ENCODE measurements at places on chromosomes 12 and 14. TPM values are rescaled to one million over a fixed set of nuclear protein-coding genes. Genes with fewer than 3 reads are reported as not detected.
A peak's percentile ranks its signal among the peaks of the same experiment; 100 is the strongest.

GRCh38 chr12:9363145-9363544, 154.9 kb upstream of the PZP start:
- DNase-seq, result no peak

DNA sequence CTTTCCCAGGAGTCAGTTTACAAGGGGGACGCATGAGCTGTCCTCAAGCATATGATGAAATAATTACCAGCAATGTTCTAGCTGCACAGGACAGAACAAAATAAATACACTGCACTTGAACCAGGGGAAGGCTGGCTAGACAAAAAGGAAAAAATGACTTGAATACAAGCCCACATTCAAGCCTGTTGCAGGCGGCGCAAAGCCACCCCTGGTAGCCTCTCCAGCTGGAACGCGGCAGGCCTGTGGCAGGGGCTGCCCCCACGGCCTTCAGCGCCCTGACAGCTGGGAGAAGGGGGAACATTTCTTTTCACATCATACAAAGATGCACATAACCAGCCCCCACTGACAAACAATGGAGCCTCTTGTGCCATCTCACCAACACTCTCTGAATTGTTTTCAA, 57.1 kb downstream of the TRAFD1 start:
- no peak for DNase-seq

DNA sequence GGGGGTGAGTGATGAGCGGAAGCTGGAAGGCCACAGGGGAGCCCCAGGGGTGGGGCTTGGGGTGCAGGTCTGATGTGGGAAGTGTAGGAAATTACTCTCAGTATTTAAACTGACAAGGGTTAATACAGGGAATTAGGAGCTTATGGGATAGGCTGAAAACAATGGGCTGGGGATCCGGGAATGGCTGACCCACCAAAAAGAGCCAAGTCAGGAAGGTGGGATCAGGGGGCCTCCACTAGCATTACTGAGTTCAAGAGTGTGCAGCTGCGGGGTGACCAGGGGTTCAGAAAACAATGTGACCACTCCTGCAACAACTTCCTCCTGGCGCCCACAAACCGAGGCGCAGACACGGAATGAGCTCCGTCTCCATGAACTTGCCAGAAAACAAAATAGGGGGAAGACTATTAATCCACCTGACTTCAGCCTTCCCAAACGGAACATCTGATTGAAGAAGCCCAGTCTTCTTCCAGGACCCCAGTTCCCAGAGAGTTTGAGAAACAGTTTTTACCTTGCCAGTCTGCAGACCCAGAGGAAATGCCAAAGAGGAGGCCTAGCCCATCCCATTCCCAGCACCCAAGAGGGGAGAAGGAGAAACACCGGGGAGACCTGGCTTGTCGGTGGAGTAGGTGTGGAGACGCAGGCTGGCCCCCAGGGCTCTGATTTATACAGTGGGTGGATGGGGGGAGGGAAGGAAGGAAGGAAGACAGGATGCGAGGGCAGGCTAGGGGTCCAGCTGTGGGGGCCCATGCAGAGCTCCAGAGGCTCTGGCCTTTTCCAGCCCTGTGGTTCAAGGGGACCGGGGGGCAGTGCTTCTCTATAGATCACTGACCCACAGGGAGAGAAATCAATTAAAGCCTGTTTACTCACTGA, 16.5 kb upstream of the YY1 start:
- DNase-seq, result no peak

DNA sequence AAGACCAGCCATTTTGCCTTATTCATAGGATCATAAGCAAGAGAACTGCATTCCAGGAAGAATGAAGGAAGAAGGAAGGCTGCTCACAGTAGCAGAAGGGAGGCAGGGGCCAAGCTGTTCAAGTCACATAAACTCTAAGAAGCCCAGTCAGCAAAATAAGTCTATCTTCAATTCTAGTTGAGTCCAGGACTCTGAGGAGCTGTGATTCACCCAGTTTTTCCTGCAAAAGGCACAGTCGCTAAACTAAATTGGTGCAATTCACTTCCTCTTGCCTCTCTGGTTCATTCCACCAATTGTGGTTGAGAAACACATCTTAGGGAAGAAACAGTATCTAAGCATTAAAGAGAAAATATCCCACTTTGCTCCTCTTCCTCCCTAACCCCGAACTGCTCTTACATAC, 9.8 kb downstream of the ZNF641 start:
- no peak for DNase-seq

- no peak for DNase-seq
Measured at GRCh38 chr12:5022465-5023061, 21.1 kb upstream of the KCNA5 start.

- DNase-seq, result no peak
Measured at GRCh38 chr14:62694075-62694474, 351.2 kb downstream of the KCNH5 start.

DNA sequence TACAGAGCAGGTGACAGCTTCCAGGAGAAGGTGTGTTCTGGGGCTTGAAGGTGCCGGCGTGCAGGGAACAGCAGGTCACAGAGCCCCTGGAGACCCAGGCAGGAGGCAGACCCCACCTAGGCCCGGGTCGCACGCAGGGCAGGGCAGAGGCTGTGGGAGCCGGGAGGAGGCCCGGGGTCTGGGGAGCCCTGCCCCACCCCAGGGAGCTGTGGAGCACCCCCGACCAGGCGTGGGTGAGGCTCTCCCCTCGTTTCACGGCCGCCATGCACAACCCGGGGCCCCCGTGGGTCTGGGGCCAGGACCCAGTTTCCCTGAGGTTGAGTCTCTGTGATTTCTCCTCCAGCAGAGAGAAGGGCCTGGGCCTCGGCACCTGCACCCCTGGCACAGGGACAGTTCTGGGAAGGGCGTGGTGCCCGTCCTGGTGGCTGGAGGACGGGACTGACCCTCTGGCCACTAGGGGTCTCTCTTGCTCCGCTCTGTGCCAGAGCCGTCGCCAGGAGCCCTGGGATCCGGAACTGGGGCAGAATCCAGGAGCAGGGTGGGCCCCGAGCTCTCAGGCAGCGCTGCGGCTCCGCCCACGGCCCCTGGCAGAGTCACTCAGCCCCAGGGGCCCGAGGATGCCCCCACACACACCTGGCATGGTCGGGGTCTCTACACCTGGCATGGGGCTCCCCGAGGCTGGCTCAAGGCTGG, 75.2 kb upstream of the FBRSL1 start:
- DNase-seq, result peak; percentile 81

- no peak for DNase-seq
Measured at GRCh38 chr12:103105971-103106597, 148.6 kb downstream of the ASCL1 start.

GRCh38 chr14:101096551-101096950, 193.0 kb upstream of the RTL1 start:
- DNase-seq, result no peak

GRCh38 chr12:111412830-111413441, 7.2 kb downstream of the SH2B3 start:
- DNase-seq, result no peak

- DNase-seq, result no peak
Measured at GRCh38 chr12:54392485-54393206, 8.1 kb upstream of the ZNF385A start.

- no peak for DNase-seq
Measured at GRCh38 chr12:113473942-113474341, 2.3 kb upstream of the LHX5 start.

DNA sequence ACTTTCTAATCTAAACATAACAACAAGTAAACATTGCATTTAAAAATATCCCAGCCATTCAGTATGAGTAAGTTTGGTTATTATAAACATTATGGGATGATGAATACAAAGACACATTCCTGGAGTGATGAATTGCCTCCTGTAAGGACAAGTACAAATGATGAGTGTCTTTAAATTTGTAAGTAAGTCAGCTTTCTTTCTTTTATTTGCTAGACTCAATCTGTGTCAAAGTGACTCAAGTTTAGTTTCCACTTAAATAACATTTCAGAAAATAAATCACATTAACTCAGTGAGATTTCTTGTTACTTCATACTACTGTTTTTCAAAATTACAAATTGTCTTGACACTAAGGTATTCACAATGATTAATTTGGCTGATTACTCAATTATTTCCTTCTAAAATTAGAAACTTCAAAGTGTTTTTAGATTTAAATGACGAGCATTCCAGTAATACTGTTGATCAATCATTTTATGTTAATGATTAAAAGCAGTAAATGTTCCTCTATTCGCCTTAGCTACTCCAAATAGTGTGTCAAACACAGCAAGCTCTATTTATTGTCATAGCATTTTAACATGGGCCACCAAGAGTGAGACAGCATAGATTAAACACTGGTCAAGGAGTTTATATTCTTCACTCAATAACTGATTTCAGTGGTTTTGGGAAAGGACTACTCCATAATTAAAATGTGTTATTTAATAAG, 658.0 kb upstream of the MDGA2 start:
- no peak for DNase-seq

- no peak for DNase-seq
Measured at GRCh38 chr14:26074892-26075291, 522.9 kb downstream of the NOVA1 start.

DNA sequence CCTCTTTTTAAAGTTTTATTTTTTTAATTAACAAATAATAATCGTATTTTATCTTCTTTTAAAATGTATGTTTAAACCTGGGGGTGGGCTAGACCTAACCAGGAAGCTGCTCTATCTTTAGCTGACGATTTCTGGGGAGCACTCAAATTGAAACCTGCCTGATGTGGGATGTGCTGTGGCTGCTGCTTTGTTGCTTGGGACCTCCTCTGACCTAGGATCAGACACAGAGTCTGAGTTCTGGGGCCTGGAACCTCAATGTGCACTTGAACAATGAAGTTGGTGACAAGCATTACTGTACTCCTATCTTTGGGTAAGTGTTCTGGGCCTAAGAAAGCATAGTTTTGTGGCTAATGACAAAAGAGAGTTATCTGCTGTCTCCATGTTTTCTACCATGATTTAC, 386.7 kb downstream of the DAD1 start:
- DNase-seq, result no peak

DNA sequence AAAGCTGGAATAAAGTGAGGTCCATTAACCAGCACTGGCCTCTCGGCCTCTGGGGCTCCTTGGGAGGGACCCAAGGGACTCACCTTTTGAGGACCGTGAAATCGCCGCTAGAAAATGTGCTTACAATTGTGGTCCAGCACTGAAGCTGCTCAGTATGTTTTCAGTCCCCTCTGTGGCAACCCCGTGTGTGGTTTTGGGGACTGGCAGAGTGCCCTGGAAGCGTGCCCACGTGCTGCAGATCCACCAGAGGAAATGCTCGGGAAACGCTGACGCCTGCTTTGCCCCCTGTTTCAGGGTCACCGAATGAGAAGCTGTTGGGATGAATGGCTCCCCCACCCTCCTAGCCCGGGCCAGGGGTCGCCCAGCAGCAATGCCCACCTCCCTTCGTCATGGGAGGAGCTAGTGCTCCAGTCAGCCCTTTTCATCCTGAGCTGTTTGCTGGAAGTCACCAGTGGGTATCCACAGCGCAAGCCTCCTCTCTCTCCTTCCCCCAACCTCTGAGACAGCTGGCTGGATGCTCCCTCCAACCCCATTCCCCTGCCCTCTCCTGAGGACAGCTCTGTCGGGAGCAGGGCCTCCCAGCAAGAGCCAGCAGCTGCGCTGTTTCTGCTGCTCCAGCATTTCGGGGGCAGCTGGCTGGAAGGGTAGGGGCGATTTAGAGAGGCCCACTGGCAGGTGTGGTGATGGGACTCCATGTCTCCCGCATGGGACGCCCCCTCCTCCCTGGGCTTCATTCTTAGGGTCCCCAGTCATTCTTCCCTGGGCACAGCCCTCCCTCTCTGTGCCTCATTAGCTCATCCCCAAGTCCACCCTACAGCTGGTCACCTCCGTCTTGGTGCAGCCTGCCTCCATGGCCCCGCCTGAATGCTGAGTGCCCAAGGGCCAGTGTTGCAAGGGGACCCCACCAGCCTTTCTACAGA, 33.2 kb upstream of the PPP1R13B start:
- DNase-seq, result peak; percentile 96

GRCh38 chr12:16955083-16955657, 349.2 kb upstream of the LMO3 start:
- DNase-seq, result no peak

- no peak for DNase-seq
Measured at GRCh38 chr12:63802012-63802608, 22.4 kb downstream of the RXYLT1 start.

BEGAIN gene
- total RNA-seq, result 0.70 TPM

KRT8 gene
- total RNA-seq, result 235 TPM

GPR162 gene
- 1.3 TPM for total RNA-seq

BDKRB2 gene
- total RNA-seq, result 0.10 TPM

B4GALNT1 gene
- total RNA-seq, result 0.60 TPM

C12orf75 gene
- 1.4 TPM for total RNA-seq

MTA1 gene
- 39.2 TPM for total RNA-seq

OR6C2 gene
- not detected for total RNA-seq

ETV6 gene
- 10.8 TPM for total RNA-seq

TMEM229B gene
- 0.93 TPM for total RNA-seq
